GM23338 (cell line): ENCODE measurements at places on chromosomes 6 and 20. TPM values are rescaled to one million over a fixed set of nuclear protein-coding genes. Genes with fewer than 3 reads are reported as not detected.

Gene OR2B3
- not detected in 2 replicates for polyA plus RNA-seq

Gene FGD2
- polyA plus RNA-seq = 0.13 and 0.16 TPM in 2 replicates

Gene TRIM10
- not detected in 2 replicates for polyA plus RNA-seq

Gene PNPLA1
- not detected in 2 replicates for polyA plus RNA-seq

Gene CD83
- 6.0 and 8.1 TPM in 2 replicates for polyA plus RNA-seq

Gene IL17A
- polyA plus RNA-seq = not detected in 2 replicates

Gene GJA1
- polyA plus RNA-seq = 262 and 279 TPM in 2 replicates

Gene CLDN20
- 0.17 and 0.23 TPM in 2 replicates for polyA plus RNA-seq

Gene BPIFA2
- polyA plus RNA-seq = not detected in 2 replicates
